ENCODE measurements at places on chromosomes 5 and 9. TPM values are rescaled to one million over a fixed set of nuclear protein-coding genes. Genes with fewer than 3 reads are reported as not detected.

HAPLN1 gene
- 24.4 TPM for total RNA-seq

FAM221B gene
- total RNA-seq = 0.21 TPM

GLDC gene
- 0.74 TPM for total RNA-seq

FOXD4L3 gene
- total RNA-seq = not detected

SPATA9 gene
- total RNA-seq = 2.1 TPM

TLE1 gene
- 52.7 TPM for total RNA-seq

All from urinary bladder (tissue), 4 donors.